ENCODE measurements at places on chromosomes 3 and 15. TPM values are rescaled to one million over a fixed set of nuclear protein-coding genes. Genes with fewer than 3 reads are reported as not detected.

The RBP2 gene
- not detected for total RNA-seq

The PTX3 gene
- total RNA-seq = not detected

The CYP19A1 gene
- not detected for total RNA-seq

The CPA3 gene
- not detected for total RNA-seq

The SNTN gene
- total RNA-seq = not detected

The FAM81A gene
- 3.7 TPM for total RNA-seq

The LRRC31 gene
- not detected for total RNA-seq

The CASR gene
- total RNA-seq = not detected
